Pons (tissue), 1 donor: ENCODE measurements at places on chromosomes 4 and X.
A peak's percentile ranks its signal among the peaks of the same experiment; 100 is the strongest.

DNA sequence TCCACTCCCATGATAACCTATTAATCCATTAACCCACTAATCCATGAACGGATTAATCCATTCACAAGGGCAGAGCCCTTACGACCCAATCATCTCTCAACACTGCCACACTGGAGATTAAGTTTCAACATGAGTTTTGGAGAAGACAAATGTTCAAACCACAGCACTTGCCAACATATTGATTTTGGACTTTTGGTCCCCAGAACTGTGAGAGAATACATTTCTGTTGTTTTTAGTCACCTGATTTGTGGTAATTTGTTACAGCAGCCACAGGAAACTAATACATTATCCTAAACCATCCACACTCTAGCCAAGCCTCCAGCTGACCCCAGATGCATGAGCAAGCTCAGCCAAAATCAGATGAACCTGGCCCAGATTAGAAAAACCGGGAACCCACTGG lies 22.4 kb downstream of the SEC24D start:
- no peak for DNase-seq

- no peak for DNase-seq
These were observed 48.6 kb downstream of the ADGRL3 start for GRCh38 chr4:61248705-61249104.

DNA sequence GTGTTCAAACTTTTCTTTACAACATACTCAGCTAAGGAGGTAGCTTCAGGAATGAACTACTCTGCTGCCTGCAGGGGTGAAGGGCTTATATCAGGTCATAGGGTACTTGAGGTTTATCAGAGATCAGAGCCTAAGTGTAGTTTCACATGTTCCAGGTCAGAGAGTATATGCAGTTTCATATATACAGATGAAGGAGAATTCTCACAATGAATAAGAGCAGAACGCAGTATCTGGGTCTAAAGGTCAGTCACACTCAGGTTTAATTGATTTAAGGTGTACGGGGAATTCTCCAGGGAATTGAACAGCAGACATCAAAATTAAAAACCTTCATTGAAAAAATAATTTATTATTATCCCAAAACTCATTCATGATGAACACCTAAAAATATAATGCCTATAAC lies 700.6 kb downstream of the TECRL start:
- DNase-seq: no peak

GRCh38 chr4:78220283-78220682 lies 163.2 kb downstream of the FRAS1 start:
- no peak for DNase-seq

DNA sequence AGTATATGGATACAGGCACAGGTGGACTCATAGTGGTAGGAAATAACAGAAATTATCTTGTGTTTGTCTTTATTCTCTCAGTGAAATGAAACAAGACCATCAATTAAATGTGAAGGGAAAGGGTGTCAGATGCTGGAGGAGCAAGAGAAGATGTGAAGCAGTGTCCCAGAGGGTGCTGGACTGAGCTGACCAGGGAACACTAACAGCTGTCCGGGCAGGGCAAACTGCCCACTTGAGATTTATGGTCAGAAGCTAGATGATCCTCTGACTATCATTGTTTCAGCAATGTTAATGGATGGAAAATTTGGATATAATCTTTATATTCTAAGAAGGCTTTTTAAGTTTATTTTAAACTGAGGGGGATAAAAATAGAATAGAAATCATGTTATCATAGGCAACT lies 267.2 kb upstream of the SLC7A11 start:
- no peak for DNase-seq

- peak; percentile 7 for DNase-seq
These were observed 149.9 kb downstream of the FGF16 start for GRCh38 chrX:77597090-77597489.

DNA sequence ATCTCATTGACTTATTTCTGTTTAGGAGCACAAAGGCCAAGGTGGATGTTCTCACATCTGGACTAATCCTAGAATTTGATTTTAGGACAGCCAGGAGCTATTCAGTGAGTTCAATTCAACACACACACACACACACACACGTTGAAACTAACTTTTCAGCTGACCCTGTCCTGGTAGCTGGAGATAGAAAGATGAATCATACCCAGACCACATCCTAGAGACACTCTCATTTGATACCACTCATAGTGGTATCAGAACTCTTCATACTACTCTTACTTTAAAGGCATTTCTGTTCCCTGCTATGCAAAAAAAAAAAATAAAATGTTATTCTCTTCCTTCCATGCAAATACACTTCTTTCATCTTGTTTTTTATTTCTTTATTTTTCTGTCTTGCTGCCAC lies 36.7 kb downstream of the KLF8 start:
- no peak for DNase-seq

DNA sequence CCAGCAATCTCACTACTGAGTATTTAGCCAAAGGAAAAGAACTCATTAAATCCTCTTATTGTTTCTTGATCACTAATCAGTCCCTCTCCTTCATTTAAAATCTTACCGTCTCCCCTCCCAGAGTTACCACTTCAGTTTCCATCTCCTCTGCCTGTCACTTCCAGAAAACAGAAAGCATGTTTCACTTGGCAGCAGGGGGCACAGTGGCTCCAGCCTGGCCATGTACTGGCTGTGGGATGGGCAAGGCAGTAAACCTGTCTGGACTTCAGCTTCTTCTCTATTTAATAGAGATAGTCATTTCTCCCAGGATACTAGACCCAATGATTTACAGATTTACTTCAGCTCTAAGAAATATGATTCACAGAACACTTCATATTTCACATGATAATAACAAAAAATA lies 63.2 kb downstream of the CD40LG start:
- DNase-seq: peak; percentile 35

- DNase-seq: no peak
These were observed 119.2 kb upstream of the LEF1 start for GRCh38 chr4:108287834-108288413.

- no peak for DNase-seq
These were observed 79.0 kb upstream of the ATXN3L start for GRCh38 chrX:13398839-13399238.

DNA sequence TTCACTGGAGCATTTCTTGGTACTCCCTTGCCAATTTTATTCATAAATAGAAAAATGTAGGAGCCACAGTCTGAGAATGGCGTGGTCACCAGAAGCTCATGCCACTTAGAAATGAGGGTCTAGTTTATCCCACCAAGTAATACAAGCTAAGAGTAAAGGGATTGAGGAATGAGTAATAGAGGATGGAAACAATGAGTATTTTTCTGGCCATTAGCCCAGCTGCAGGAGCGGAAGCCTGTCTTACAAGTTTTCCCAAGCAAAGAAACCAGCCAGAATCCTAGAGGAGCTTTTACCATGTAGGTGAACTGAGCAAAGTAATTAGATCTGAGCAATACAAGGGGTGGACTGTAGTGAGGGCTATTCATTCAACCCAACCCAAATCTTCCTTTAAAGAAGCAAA lies 160.7 kb upstream of the NPY2R start:
- DNase-seq: no peak

DNA sequence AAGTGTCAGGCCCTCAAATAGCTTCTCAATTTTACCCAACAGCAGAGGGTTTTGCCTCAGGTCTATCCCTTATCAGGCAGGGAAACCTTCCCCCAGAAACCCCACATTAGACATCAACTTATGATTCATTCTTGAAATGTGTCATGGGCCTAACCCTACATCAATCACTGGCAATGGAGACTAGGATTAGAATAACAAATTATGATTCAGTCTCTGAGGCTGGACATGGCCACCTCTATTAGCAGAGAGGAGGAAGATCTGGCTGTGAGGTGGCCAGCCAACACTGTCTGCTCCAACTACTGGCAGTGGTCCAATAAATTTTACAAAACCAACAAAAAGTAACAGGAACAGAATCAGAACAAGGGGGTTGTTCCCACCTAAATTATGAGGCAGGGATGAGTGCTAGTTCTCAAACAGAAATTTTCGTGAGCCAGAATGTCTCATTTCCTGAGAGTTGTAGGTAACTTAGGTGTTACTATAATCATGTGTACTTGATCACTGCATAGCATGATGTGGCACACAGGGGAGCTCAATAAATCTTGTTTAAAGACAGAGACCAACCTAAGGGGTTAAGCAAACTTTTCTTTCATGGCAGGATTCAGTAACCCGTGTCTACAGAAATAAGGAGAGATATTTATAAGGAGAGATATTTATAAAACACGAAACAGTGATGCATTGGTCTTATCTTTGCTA lies 126.8 kb downstream of the NFKB1 start:
- DNase-seq: no peak

DNA sequence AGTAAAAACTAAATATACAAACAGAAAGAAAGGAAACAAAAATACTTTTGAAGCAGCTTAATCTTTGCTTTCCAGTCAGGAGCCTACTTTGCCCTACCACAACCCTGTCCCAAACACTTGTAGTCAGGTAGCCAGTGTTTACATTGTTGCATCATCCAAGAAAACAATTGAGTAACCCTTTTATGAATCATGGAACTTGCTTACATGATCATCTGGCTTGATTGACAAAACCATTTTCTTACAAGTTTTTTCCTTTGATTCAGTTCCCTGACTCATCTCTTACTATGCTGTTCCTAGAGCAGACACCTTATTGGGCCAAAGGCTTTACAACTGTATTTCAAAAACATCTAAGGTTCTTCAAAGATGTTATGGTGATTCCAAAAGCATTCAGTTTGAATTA lies 740.1 kb downstream of the KLHL13 start:
- no peak for DNase-seq

DNA sequence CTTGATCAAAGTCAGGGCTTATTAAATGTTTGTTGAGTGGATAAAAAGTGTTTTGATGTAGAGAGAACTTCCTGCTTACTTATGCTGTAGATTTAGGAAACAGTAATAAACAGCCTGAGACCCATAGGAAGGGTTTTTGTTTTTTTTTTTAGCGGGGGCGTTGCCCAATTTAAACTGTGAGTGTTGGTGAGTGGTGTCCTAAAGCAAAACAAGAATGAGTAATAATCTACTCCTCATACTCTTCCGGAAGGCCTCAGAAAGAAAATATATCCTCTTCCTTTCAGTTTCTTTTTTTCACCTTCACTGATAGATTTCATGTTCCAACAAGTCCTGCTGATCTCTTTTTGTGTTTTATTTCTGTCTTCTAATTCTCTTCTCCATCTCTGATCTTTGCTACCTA lies 104.4 kb upstream of the SCML1 start:
- no peak for DNase-seq

DNA sequence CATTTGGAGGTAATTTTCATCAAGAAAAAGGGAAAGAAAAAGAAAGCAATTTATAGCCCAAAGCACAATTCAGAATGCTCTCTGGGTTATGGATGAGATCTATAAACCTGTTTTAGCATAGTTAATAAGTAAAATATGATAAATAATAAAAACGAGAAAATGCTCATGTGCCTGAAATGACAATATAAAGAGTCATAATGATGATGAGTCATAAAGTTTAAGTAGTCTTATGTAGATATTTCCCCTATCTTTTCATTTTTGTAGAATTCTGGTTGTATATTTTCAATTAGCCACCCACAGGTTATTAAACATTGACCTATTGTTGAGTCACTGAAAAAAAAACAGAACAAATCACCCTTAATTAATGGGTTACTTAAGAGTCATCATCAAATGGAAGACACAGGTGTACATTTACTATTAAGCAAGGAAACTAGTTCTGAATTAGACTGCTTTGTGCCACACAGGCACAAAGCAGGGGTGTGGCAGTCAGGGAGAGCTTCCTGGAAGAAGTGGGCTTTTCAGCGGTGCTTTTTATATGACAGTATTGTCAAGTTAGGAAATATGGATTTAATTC lies 29.3 kb downstream of the BEND4 start:
- no peak for DNase-seq

- DNase-seq: no peak
These were observed 386.0 kb downstream of the TLL1 start for GRCh38 chr4:166259081-166259480.

- no peak for DNase-seq
These were observed 30.6 kb downstream of the ABHD18 start for GRCh38 chr4:127995776-127996175.

- no peak for DNase-seq
These were observed 21.0 kb upstream of the SPON2 start for GRCh38 chr4:1193206-1194009.

DNA sequence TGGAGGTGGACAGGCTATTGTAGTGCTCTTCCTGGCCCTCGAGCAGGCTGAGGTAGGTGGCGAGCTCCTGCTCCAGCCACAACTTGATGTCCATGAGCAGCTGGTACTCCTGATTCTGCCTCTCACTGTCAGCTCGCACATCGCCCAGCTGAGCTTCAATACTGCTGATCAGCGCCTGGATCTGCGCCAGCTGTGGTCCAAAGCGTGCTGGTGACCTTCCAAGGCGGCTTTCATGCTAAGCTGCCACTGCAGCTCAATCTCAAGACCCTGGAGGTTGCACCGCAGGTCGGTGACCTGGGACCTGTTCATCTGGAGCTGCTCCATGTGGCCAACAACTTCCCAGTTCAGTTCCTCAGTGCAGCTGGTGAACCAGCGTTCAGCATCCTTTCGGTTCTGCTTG lies 31.2 kb downstream of the LRIT3 start:
- DNase-seq: no peak

DNA sequence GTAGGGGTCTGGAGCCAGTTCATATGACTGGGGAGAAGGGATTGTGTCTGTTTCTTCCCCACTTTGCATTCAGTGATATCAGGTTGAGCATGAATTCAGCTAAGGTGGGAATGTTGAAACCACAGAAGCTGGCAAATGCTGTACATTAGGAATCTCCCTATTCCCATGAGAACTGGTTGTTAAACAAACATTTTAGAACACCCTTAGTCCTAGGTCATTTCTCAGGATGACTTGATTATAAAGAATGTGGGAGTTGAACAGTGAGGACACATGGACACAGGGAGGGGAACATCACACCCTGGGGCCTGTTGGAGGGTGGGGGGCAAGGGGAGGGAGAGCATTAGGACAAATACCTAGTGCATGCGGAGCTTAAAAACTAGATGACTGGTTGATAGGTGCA lies 62.6 kb upstream of the LIMCH1 start:
- no peak for DNase-seq

DNA sequence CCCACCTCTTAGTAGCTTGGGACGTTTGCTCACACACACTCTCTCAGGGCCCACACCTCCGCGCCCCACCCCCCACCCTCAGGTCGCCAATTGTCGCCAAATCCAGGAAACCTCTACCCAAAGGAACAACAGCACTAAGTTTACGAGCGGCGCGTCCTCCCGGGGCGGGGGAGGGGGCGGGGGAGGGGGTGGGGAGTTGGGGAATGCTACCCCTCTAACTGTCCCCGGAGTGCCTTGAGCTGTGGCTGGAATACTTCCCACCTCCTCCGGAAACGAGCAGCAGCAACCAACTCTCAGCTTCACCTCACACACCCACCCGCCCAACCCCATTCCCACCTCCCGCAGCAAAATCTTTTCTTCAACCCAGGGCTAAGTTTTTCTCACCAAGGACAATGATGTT lies 135.6 kb upstream of the ZIC3 start:
- DNase-seq: no peak

GRCh38 chr4:68494688-68495087 lies 47.4 kb downstream of the TMPRSS11E start:
- peak; percentile 9 for DNase-seq

- DNase-seq: no peak
These were observed 94.9 kb downstream of the EMCN start for GRCh38 chr4:100422894-100423293.

GRCh38 chr4:128525992-128526630 lies 238.5 kb upstream of the PGRMC2 start:
- DNase-seq: no peak

GRCh38 chrX:47218920-47219815 lies 687 bp downstream of the CDK16 start:
- no peak for DNase-seq

- DNase-seq: no peak
These were observed 111.1 kb downstream of the CFAP299 start for GRCh38 chr4:80446664-80447063.
